ENCODE measurements at places on chromosomes 4 and X.

DNA sequence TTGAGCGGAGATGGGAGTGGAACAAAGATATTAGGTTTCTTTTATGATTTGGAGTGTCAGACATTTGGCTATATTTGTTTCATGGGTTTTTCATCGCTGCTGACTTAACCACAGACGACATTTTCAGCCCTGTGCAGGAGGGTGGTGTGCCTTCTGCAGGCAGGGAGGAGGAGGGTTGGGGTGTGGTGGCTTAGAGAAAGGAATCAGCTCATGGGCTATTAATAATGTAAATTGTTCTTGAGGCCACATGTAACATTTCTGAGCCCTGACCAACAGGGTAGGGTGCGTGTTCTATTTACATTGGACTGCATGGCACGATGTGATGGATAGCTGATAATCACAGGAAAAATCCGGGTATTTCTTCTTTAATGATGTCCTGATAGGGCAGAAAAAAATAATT is 67.6 kb downstream of the POLA1 start:
- no peak for DNase-seq

GRCh38 chr4:126582737-126583136 is 1050.0 kb upstream of the INTU start:
- no peak for DNase-seq

DNA sequence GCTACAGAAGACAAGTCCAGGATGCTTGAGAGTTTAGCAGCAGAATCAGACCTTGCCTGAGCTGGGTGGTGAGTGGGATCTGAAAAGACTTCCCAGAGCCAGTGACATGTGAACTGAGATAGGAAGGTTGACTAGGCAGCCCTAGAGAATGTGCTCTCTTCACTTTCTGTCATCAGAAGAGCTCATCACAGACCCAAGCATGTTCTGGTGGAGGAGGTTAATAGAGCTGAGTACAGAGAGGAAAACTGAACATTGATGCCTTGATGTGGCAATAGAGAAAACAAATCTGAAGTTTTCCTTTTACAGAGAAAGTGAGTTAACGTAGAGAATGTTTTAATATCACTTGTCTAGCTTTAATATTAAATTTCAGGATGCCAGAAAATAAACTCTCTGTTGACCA is 17.1 kb downstream of the ADGRL3 start:
- no peak for DNase-seq

- DNase-seq: no peak
Measured at GRCh38 chr4:9906996-9907395, 114.3 kb downstream of the SLC2A9 start.

DNA sequence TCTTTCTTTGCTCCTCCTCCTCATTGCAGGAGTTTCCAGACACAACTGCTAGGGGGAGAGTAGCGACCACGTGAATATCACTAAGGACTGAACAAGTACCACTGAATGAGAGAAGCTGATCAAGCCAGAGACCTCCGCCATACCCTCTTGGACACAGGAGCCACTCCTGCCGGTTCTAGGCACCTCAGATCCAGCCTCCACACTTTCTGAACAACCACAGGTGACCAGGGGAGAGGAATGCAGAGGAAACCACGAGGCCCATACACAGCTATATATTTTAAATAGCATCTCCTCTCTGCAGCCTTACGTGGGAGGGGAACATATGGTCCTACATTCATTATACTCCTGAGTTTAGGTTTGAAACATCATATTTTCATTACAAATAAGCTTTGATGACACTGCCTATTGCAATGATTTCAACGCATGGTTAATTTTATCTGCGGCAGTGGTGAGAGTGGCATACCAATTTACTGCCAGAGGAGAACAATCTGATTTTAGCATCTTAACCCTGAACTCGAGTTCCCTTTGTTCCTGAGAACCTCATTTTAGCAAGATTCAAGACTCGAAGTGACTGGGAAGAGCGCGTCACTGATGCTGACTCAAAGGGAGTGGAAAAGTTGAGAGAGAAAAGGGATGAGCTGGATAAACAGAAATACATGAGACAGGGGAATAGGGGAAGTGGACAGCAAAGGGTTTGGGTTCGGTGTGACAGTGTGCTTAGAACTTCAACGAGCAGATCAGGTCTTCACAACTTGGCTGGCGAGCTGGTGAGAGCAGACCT is 231.7 kb upstream of the PPARGC1A start:
- no peak for DNase-seq

DNA sequence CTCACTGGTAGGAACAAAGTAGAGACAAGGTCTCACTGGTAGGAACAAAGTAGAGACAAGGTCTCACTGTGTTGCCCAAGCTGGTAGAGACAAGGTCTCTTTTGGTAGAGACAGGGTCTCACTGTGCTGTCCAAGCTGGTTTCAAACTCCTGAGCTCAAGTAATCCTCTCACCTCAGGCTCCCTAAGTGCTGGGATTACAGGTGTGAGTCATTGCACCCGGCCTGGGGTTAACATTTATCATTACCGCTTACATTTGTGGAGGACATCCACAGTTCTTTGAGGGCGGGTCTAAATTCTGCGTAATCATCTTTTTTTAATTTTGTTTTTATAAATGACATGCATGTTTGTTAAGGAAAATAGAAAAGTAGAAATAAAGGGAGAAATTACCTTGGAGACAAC is 12.0 kb downstream of the RAB33B start:
- DNase-seq: no peak

DNA sequence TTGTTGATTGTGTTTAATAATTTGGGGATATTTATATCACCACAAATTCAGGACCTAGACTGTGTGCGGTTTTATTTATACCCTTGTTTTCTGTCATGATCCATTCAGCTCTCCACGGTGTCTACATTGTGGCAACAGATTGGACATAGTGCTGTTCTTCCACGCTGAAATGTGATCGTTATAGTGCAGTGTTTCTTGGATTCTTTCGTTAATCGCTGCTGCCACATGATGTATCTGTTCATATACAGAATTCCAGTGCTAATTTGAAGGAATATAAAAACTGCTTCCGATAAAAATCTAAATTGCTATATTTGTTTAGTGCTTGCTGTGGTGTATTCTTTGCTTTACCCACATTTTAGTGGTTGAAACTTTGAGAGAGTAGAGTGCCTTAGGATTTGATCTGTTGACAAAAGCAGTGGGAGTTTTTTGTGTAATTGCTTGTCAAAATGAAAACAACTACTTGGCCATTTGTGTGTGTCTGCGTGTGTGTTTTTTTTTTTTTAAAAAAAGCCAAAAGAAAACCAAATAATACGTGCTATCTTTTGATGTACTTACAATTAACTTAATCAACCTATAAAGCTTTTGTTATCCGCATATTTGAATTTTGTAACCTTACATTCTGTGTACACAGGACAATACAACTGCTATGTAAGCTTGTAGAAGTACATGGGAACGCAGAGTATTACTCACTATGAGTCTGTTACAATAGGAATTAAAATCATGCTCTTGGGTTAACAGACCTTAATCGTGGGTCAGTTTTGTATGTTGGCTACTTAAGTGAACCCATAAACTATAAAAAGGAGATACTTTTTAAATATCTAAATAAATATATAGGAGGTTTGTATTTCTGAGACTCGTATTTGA is 353.3 kb downstream of the ARHGAP24 start:
- no peak for DNase-seq

- peak; percentile 30 for DNase-seq
Measured at GRCh38 chr4:168841000-168841671, 168.9 kb downstream of the CBR4 start.

Measured in activated CD4-positive, alpha-beta T cell treated with anti-CD3 and anti-CD28 coated beads, Interleukin-2, Interleukin-6, amounts not matched to agents 100 ng/mL and 50 ng/mL, durations not matched to agents 16 hours and 8 hours (primary cell).